Cardiac fibroblast (primary cell): ENCODE measurements at places on chromosomes 2 and 18.

- no peak for DNase-seq
Measured at GRCh38 chr18:2672872-2673271, 17.3 kb downstream of the SMCHD1 start.

DNA sequence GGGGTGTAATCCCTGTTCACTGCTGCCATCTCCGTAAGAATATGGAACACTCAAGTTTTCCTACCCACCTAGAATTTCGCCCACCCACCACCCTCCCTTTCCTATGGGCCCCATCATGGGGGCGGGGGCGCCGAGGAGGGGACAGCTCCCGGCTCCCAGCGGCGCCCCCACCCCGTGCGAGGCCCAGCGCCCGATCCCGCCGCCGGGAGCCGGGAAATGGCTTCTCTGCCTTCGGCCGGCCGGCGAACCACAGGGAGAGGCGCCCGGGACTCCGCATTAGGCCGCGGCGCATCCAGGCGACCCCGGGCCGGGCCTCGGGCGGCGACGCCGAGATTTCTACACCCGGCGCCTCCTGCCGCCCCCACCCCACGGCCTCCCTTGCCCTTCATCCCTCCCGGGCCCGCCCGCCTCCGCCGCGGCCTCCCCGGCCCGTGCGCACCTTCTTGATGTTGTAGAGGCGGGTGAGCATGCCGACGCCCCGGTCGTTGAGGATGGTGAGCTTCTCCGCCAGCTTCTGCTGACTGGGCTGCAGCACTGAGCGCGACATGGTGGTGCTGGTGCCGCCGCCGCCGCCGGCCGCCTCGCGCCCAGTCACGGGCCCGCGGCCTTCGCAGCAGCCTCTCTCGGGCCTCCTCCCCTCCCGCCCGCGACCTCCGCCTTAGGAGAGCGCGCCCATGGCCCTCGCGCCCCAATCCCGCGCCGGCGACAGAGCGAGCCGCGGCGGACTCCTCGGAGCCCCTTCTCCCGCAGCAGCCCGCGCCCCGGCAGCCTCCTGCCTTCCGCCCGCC, 510 bp downstream of the NCKAP1 start:
- no peak for DNase-seq

DNA sequence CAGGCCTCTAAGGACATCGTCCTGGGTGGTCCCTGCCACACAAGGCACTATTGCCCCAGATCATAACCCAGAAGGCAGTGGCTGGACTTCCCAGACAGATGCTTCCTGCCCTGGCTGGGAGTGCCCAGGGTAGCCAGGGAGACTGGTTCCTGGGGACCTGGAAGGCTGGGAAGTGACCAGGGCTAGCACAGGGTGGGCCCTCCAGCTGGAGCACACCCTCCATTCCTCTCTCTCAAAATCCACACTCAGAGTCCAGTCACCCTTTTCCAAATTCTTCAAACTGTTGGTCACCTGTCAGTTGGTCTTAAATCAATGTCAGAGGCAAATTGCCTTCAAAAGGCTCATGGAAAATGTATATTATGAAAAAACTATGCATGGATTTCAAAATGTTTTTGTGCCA, 11.6 kb upstream of the TUBB6 start:
- DNase-seq = no peak

- no peak for DNase-seq
Measured at GRCh38 chr2:157830266-157830665, 45.9 kb downstream of the ACVR1 start.

- no peak for DNase-seq
Measured at GRCh38 chr2:154620471-154620870, 78.0 kb upstream of the KCNJ3 start.

- no peak for DNase-seq
Measured at GRCh38 chr18:57954935-57955334, 89.1 kb upstream of the NEDD4L start.

GRCh38 chr2:170371231-170371998, 193.5 kb downstream of the MYO3B start:
- no peak for DNase-seq

DNA sequence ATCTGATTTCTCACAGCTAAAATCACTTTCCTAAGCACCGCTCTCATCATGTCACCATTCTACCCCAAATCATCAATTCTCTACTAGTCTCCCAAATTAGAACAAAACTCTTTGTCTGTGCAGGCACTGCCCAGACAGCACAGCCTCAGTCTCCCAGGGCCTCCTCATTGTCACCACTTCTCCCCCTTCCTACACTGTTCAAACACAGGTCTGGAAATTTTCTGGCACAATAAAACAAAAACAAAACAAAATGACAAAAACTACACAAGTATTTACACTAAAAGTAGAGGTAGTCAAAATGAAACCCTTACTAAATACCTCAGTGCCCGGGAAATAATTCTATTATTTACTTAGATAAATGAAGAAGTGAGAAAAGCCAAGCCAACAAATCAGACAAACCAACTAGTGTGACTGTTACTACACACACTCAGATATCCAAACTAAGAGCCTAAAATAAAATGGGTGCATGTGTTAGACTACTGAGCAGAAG, 156.2 kb upstream of the DNMT3A start:
- DNase-seq = no peak

- DNase-seq = no peak
Measured at GRCh38 chr2:108993095-108993937, 4.3 kb upstream of the EDAR start.

GRCh38 chr2:205730701-205731582, 48.6 kb downstream of the NRP2 start:
- DNase-seq = peak; percentile 63

GRCh38 chr2:62653582-62654422, 51.7 kb upstream of the EHBP1 start:
- DNase-seq = no peak

- no peak for DNase-seq
Measured at GRCh38 chr2:120476141-120476540, 130.2 kb downstream of the INHBB start.

GRCh38 chr2:167752734-167753133, 494.7 kb downstream of the STK39 start:
- no peak for DNase-seq

DNA sequence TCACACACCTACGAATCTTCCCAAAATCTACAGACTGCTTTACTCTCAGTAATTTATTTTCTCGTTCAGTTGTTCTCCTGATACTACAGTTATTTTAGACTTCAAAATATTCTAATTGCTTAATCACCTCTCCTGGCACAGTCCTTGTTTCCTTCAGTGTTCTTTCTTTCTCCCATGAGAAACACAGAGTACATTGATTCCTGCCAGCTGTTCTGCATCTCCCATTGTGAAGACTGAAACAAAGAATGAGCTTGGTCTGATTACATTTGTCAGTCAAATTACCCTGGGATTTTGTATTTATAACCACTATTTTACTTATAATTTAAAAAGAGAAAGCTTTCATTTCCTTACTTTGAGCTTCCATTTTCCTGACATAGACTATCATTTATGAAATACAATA, 63.9 kb upstream of the TANK start:
- DNase-seq = peak; percentile 86

GRCh38 chr2:207734264-207734635, 22.8 kb downstream of the CCNYL1 start:
- peak; percentile 76 for DNase-seq

GRCh38 chr2:150109912-150110311, 377.6 kb downstream of the RND3 start:
- DNase-seq = no peak

GRCh38 chr2:163600801-163601200, 135.0 kb downstream of the FIGN start:
- DNase-seq = no peak

GRCh38 chr2:134670955-134671354, 47.8 kb downstream of the TMEM163 start:
- DNase-seq = no peak

DNA sequence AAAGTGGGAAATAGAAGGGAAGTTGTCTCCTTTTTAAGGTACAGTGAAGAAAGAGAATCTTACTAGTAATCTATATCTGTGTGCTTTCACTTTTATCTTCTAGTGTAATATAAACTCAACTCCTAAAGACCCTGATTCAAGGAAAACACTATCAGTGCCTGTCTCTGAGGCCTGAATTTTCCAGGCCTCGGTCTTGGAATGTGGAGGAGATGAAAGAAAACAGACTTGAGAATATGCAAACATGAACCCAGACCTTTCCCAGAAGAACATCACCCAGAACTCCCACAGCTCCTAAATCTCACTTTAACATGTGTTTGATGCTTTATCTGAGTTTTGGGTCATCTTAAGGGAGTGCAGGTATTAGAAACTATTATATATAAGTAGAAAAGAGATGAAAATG, 51.8 kb downstream of the EPB41L5 start:
- DNase-seq = no peak

- DNase-seq = no peak
Measured at GRCh38 chr18:31646332-31647126, 37.9 kb downstream of the B4GALT6 start.

DNA sequence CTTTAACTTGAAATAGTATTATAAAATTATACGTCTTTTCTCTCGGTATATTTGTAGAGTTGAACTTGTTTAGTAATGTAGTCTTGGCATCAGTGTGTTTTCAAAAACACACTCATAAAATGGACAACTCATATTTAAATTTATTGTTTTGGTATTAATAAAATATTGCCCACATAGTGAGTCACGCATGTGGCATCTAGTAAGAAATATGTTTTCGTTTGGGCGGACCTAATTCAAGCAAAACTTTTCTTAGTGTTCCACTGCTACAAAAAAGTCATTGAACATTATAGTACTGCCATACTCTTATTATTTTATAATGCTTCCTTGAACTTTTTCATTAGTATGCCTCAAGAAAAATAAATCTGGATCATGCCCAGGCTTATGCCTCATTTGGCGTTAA, 31.1 kb upstream of the FAM237A start:
- DNase-seq = peak; percentile 3

- DNase-seq = no peak
Measured at GRCh38 chr2:98604547-98604946, 3.8 kb downstream of the COA5 start.

DNA sequence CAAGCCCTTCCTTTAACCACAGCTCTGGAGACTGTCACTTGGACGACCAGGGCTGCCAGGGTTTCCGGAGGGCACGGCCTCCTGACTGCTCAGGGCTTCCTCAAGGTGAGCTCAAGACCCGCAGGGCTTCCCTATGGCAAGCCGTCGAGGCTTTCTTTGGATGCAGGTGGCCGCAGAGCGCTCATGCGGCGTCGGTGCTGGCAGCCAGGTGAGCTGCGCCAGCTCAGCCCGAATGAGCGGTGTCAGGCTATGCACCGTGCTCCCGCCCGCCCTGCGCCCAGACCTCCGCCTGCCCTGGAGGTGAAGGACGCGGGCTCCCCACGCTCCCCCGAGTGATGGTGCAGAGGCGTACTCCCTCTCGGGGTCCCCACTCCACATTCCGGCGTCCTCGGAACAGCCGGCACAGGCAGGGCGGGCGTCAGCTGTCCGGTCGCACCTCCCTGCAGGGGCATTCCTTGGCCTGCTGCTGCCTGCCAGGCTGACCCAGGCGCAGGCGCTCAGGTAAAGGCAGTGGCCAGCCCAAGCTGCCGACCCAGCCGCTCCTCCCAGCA, 20.8 kb upstream of the TUBB6 start:
- no peak for DNase-seq

GRCh38 chr2:44392338-44392943, 30.7 kb downstream of the CAMKMT start:
- DNase-seq = peak; percentile 54

DNA sequence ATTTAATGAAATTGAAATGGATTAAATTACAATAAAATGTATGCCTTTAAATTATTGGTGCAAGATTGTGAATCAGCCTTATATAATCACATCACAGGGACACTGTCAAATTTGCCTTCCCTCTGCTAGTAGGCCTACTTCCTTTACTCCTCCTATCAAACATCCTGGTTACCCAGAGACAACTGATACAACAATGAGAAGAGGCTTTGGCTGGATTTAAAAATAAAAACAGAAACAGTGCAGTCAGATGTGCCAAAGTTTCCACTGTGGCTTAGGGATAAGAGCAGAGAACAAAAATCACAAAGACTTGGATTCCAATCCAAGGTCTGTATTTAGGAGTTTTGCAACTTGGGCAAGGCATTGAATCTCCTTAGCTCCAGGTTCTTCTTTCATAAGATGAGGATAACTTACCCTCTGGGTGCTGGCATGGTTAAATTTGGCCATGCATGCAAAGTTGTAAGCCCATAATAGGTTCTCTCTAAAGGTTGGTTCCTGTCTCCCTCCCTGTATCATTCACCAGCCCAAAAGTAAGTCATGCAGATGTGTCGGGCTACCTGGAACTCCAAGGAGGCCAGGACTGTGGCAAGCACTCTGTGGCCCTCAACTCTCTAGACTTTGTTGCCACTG, 99.3 kb upstream of the LRATD1 start:
- no peak for DNase-seq

- DNase-seq = no peak
Measured at GRCh38 chr2:175568109-175568730, 386.7 kb upstream of the ATP5MC3 start.

GRCh38 chr2:8371653-8372052, 310.2 kb upstream of the ID2 start:
- no peak for DNase-seq

DNA sequence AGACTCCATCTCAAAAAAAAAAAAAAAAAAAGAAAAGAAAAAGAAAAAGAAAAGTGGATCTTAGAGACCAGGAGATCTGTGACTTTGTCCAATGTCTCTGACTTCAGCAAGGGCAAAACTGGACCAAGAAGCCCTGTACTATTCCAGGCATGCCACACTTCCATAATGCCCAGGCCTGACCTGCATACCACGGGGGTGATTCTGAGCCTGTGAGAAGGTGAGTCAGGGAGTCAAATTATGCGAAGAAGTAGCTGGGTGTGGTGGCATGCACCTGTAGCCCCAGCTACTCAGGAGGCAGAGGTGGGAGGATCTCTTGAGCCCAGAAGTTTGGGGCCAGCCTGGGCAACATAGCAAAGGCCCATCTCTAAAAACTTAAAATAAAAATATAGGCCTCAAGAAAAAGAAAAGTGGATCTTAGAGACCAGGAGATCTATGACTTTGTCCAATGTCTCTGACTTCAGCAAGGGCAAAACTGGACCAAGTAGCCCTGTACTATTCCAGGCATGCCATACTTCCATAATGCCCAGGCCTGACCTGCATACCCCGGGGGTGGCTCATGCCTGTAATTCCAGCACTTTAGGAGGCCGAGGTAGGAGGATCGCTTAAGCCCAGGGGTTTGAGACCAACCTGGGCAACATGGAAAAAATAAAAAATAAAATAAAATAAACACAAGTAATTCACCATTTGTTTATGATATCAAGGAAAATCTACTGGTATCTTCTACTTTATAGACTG, 12.2 kb upstream of the PUM2 start:
- DNase-seq = no peak

- no peak for DNase-seq
Measured at GRCh38 chr2:240594511-240595380, 8.2 kb downstream of the CAPN10 start.

DNA sequence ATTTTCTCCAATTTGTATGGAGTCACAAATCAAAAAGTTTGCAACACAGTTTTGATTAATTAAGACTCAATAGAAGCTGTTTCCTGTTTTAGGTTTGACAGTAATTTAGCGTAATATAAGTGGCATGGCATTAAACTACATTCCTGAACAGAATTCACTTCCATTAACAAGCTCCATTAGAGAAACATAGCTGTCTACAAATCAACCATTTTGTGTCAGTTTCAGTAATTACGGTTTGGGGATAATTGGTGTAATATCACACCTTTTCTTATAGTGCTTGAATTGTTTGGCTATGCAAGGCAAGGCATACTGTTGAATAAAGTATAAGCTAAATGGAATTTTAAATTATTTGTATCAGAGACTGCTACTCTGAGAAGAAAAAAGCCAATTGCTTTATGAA, 585.5 kb downstream of the CBLN2 start:
- no peak for DNase-seq

GRCh38 chr2:122851972-122852531, 1096.6 kb downstream of the TSN start:
- DNase-seq = no peak
